GF-D8 (cell line): ENCODE measurements at places on chromosomes 3 and 15.
A peak's percentile ranks its signal among the peaks of the same experiment; 100 is the strongest.

DNA sequence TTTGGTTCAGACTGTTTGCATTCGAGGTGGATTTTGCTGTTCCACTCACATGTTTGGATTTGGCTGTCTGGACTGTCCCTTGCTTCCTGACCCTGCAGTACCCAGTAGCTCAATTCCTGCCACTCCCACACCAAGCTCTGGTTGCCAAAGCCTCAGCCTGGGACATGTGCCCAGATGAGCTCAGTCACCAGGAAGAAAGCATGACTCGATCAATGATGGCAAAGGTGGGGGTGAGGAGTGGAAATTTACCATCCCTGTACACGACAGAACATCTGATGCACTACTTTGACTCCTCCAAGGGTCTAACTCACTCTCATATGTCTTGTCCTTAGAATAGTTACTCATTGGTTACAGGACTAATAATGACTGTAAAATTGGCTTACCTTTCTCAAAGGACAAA is 45.2 kb downstream of the ZNF385D start:
- DNase-seq, result no peak

- DNase-seq, result no peak
Observed at GRCh38 chr3:184332370-184333090, 4.9 kb upstream of the FAM131A start.

GRCh38 chr3:48623851-48624547 is 2.4 kb upstream of the TMEM89 start:
- no peak for DNase-seq

GRCh38 chr3:71958533-71958932 is 173.6 kb upstream of the PROK2 start:
- DNase-seq, result no peak

- no peak for DNase-seq
Observed at GRCh38 chr15:61818801-61819200, 241.4 kb downstream of the VPS13C start.

- DNase-seq, result no peak
Observed at GRCh38 chr3:12816521-12817342, 20.3 kb downstream of the CAND2 start.

DNA sequence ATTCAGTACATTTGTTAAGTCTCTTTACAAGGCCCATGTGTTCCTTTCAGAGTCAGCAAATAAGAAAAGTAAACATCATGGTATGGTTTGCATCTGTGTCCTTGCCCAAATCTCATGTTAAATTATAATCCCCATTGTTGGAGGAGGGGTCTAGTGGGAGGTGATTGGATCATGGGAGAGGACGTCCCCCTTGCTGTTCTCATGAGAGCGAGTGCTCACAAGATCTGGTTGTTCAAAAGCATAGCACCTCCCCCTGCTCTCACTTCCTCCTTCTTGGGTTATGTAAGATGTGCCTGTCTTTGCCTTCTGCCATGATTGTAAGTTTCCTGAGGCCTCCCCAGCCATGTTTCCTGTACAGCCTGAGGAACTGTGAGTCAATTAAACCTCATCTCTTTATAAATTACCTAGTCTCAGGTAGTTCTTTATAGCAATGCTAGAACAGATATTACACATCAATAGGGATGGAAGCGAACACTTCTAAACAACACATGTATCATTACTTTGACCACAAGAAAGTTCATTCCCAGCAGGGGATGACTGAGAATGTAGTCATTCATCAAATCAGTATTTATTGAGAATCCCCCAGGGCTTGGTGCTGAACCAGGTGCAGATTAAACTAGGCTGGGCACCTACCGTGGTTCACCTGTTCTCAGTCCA is 4.1 kb downstream of the EFCAB12 start:
- DNase-seq, result peak; percentile 53

GRCh38 chr3:171173736-171174135 is 147.2 kb upstream of the SLC2A2 start:
- DNase-seq, result no peak

DNA sequence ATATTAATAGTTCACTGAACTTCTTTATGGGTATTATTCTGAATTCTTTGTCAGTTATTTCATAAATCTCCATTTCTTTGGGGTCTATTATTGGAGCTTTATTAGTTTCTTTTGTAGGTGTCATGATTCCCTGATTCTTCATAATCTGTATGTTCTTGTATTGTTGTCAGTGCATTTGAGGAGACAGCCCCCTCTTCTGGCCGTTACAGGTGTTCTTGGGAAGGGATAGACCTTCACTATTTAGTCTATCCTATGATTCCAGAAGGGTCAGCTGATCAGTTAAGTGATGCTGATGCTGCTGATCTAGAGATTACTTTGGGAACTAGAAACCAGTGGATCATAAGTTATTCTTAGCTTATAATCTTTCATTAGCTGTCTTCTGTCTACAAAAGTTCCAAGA is 34.9 kb downstream of the TMEM39A start:
- DNase-seq, result no peak

GRCh38 chr3:24756101-24756888 is 261.6 kb upstream of the THRB start:
- DNase-seq, result no peak
